ENCODE measurements at places on chromosomes 12 and 14. TPM values are rescaled to one million over a fixed set of nuclear protein-coding genes. Genes with fewer than 3 reads are reported as not detected.

The AKAP5 gene
- polyA plus RNA-seq, result 0.17 TPM

The TMEM63C gene
- polyA plus RNA-seq, result not detected

The BTG1 gene
- 73.8 TPM for polyA plus RNA-seq

The TPH2 gene
- not detected for polyA plus RNA-seq

The GNB3 gene
- 5.3 TPM for polyA plus RNA-seq

The NXPH4 gene
- polyA plus RNA-seq, result 2.8 TPM

The MANSC4 gene
- polyA plus RNA-seq, result not detected

The GLIPR1L1 gene
- not detected for polyA plus RNA-seq

The AMN1 gene
- 4.2 TPM for polyA plus RNA-seq

The YAF2 gene
- 10.0 TPM for polyA plus RNA-seq

The YBX3 gene
- 142 TPM for polyA plus RNA-seq

The PRPH gene
- polyA plus RNA-seq, result not detected

The ERP27 gene
- polyA plus RNA-seq, result 0.93 TPM

The BAZ2A gene
- polyA plus RNA-seq, result 65.1 TPM

The ERO1A gene
- polyA plus RNA-seq, result 21.0 TPM

The KERA gene
- polyA plus RNA-seq, result not detected

The PPM1H gene
- polyA plus RNA-seq, result 3.6 TPM

The ATG101 gene
- polyA plus RNA-seq, result 115 TPM

The LBHD2 gene
- not detected for polyA plus RNA-seq

The FAM222A gene
- 0.12 TPM for polyA plus RNA-seq

The TMPRSS12 gene
- polyA plus RNA-seq, result not detected

The NCKAP5L gene
- 13.2 TPM for polyA plus RNA-seq

The CEBPE gene
- polyA plus RNA-seq, result not detected

The FAM90A1 gene
- 0.20 TPM for polyA plus RNA-seq

The PLEKHG7 gene
- polyA plus RNA-seq, result not detected

The OTX2 gene
- not detected for polyA plus RNA-seq

The PRH2 gene
- polyA plus RNA-seq, result 0.18 TPM

The ITGB7 gene
- 0.59 TPM for polyA plus RNA-seq

All from BJ (cell line).